ENCODE measurements at places on chromosomes 2 and 18. TPM values are rescaled to one million over a fixed set of nuclear protein-coding genes. Genes with fewer than 3 reads are reported as not detected.

IL36G gene
- not detected for total RNA-seq

EVA1A gene
- total RNA-seq: 24.6 TPM

FAM124B gene
- not detected for total RNA-seq

GPR75 gene
- total RNA-seq: 1.3 TPM

GRCh38 chr2:197705912-197706838, 1.0 kb downstream of the MARS2 start:
- DNase-seq: peak; percentile 34

DNA sequence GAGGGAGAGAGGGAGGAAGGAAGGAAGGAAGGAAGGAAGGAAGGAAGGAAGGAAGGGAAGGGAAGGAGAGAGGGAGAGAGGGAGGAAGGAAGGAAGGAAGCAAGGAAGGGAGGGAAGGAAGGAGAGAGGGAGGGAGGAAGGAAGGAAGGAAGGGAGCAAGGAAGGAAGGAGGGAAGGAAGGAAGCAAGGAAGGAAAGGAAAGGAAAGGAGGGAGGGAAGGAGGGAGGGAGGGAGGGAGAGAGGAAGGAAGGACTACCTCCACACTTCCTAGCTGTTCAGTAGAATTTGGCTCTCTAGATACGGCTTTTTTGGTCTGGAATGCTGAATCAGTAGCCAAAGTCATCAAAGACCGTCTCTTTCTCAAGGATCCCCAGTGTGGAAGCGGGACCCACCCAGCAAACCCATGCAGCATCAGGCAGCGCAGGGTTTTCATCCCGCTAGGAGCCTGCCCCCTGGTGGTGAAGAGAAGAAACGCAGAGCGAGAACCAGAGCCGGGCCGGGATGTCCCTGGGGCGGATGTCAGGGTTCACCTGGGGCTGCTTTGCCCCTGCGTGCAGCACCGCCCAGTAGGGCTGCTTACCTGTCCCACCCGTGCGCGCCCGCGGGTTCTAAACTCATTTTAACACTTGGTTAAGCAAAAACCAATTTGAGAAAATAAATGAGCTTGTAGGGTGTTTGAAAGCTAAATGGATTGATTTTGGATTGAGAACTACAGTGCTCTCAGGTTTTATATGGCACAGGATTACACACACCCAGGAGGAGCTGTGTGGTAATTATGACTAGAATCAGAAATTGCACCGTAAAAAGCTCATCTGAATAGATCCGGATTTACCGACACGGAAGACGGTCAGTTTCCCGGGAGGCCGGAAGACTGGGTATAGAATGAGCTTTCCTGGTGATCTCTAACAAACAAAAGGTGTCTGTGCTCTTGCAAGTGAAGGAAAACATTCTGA, 48.1 kb upstream of the ARL4C start:
- peak; percentile 70 for DNase-seq

GRCh38 chr2:204172145-204172600, 235.6 kb downstream of the ICOS start:
- no peak for DNase-seq

- DNase-seq: no peak
These were observed 4.9 kb downstream of the TYW5 start for GRCh38 chr2:199950396-199950795.

- peak; percentile 96 for DNase-seq
These were observed 406.6 kb upstream of the MMADHC start for GRCh38 chr2:149994057-149994728.

GRCh38 chr18:77635451-77635850, 385.8 kb downstream of the GALR1 start:
- no peak for DNase-seq

DNA sequence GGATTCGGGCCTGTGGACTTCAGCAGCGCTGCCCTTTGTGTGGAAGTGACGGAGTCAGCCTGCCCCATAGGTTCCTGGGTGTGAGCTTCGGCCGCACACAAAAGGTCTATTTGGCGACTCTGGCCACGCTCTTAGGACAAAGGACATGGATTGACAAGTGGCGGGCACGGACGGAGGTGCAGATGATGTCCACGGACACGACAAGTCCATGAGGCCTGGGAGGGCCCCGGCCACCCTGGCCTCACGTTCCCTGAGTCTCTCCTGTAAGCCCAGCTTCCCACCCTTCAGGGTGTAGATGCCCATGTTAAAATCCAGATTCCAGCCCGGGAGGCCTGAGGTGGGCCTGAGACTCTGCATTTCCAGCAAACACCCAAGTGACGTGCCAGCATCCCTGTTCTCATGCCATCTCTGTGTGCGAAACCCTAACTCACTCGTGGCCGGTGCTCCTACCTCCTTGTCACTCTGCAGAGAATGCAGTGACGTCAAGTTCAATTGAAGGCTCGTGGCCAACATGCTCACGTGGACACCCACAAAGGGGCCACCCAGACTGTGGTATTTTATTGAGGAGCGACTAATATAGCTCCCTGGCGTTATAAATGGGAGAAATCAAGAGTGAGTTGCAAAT, 111.7 kb downstream of the RTP5 start:
- DNase-seq: peak; percentile 7

GRCh38 chr2:85266146-85267041, 61.4 kb downstream of the TGOLN2 start:
- DNase-seq: peak; percentile 42

DNA sequence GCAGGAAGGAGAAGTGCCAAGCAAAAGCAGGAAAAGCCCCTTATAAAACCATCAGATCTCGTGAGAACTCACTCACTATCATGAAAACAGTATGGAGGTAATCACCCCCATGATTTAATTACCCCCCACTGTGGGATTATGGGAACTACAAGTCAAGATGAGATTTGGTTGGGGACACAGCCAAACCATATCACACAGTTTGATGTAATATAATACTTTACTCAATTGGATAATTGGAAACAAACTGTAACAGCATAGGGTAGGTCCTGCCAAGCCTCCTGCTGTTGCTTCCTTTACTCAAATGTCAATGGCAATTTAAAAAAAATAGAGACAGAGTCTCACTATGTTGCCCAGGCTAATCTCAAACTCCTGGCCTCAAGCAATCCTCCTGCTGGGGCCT, 15.5 kb upstream of the METTL21A start:
- DNase-seq: no peak

GRCh38 chr2:153986488-153987229, 114.9 kb downstream of the GALNT13 start:
- DNase-seq: peak; percentile 75

- DNase-seq: no peak
These were observed 801.4 kb downstream of the BCL11A start for GRCh38 chr2:59752071-59752470.

GRCh38 chr2:37458133-37458532, 113.7 kb downstream of the QPCT start:
- no peak for DNase-seq

DNA sequence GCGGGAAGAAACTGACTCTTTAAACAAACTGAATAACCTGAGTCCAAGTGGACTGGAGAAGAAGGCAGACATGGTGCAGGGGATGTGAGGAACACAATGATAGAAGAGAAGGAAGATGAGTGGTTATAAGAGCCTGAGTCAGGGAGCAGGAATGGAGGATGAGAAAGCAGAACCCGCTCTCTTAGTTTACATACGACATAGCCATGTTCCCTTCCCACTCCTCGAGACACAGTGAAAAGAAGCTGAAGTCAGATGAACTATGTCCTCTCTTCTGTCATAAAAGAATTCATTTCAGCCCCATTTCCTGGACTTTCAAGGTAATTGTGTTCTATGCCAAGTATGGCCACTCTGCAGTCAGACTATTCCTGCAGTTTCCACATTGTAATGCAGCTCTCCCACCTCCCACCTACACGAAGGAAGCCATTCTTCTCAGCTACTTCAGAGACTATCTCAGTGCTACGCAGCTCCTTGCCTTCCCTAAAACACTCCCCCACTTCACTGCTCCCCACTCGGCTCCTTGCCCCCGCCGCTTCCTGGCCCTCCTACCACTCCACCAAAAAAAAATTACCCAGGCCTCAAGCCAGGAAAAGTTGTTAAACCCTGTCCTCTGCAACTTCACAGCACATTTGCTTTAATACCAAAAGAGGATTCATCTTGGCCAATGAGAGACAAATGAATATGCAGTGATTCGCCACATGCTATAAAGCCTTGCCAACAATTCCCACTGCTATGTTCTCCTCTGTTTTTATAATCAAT, 323.4 kb upstream of the EPHA4 start:
- no peak for DNase-seq

GRCh38 chr2:110717734-110718133, 14.6 kb upstream of the ACOXL start:
- DNase-seq: no peak

- no peak for DNase-seq
These were observed 127.1 kb downstream of the SETBP1 start for GRCh38 chr18:44807766-44808165.
